ENCODE measurements at places on chromosomes 6 and 20.

DNA sequence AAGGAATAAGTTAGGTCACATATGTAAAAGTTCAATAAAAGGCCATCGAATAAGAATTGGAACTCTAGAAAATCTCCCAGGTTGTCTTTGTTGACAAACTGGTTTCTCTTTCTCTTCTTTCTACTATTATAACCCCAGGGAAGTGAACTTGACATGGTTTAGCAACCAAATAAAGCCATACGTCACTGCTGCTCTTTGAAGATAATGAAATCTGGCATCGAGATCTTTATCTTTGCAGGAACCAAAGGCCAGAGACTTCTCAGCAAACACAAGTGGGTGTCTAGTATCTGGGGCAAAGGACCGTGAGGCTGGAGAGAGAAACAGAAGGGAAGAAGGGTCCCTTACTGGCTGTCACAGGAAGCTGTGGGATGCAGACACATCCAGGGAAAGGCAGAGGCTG is 286.7 kb upstream of the CDYL start:
- DNase-seq: no peak

- DNase-seq: peak; percentile 84
Measured at GRCh38 chr20:36808317-36809257, 35.0 kb upstream of the DSN1 start.

DNA sequence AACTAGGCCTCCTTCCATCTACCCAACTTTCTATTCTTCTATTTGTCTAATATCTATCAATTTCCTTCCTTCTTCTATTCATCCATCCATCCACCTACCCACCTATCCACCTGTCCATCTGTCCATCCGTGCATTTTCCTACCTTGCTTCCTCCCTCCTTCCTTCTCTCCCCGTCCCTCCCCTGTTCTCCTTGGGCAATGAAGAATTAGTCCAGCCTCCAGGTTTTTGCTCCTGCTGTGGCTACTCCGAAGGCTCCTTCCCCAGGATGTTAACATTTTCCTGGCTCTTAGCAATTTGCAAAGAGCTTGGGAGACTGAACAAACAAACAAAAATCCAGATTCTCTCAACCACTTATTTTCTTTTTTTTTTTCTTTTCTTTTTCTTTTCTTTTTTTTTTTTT is 81.6 kb downstream of the KCNB1 start:
- DNase-seq: no peak

DNA sequence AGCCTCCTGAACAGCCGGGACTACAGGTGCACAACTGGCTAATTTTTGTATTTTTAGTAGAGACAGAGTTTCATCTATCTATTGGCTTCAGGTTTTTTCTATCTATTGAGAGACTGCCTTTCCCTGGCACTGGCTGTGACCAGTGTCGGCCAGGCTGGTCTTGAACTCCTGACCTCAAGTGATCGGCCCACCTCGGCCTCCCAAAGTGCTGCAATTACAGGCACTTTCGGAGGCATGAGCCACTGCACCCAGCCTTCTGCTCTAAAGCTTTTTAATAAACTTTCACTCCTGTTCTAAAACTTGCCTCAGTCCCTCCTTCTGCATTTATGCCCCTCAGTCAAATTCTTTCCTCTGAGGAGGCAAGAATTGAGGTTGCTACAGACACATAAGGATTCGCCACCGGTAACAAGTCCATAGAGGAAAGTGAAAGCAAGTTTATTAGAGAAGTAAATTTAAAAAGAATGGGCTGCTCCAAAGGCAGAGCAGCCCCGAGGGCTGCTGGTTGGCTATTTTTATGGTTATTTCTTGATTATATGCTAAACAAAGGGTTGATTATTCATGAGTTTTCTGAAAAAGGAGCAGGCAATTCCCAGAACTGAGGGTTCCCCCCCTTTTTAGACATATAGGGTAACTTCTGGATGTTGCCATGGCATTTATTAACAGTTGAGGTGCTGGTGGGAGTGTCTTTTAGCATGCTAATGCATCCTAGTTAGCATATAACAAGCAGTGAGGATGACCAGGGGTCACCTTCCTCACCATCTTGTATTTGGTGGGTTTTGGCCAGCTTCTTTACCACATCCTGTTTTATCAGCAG is 44.8 kb upstream of the RNGTT start:
- DNase-seq: no peak

- no peak for DNase-seq
Measured at GRCh38 chr20:21219686-21220085, 83.4 kb upstream of the XRN2 start.

- no peak for DNase-seq
Measured at GRCh38 chr20:16363506-16364319, 209.5 kb downstream of the KIF16B start.

GRCh38 chr6:2141644-2142290 is 103.6 kb downstream of the GMDS start:
- no peak for DNase-seq

- no peak for DNase-seq
Measured at GRCh38 chr6:165842281-165842936, 179.4 kb upstream of the PDE10A start.

DNA sequence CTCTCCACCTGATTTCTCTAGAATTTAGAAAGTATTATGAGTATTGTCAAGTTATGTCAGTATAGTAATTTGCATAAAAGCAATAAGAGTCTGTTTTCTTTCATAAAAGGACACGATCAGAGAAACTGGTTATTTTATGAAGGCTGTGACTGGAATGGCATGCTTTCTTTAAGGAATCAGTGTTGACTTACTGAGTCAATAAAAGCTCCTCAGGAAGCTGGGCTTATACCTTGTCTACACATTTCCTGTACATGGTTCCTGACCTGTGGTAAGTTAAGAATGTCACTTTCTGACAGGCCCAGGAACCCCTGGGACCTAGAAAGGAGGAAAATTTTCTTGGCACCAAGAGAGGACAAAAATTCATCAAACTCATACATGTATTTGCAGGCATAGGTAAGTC is 1224.0 kb upstream of the ADGRB3 start:
- no peak for DNase-seq

- DNase-seq: peak; percentile 1
Measured at GRCh38 chr6:19024737-19025136, 637.6 kb downstream of the RNF144B start.

DNA sequence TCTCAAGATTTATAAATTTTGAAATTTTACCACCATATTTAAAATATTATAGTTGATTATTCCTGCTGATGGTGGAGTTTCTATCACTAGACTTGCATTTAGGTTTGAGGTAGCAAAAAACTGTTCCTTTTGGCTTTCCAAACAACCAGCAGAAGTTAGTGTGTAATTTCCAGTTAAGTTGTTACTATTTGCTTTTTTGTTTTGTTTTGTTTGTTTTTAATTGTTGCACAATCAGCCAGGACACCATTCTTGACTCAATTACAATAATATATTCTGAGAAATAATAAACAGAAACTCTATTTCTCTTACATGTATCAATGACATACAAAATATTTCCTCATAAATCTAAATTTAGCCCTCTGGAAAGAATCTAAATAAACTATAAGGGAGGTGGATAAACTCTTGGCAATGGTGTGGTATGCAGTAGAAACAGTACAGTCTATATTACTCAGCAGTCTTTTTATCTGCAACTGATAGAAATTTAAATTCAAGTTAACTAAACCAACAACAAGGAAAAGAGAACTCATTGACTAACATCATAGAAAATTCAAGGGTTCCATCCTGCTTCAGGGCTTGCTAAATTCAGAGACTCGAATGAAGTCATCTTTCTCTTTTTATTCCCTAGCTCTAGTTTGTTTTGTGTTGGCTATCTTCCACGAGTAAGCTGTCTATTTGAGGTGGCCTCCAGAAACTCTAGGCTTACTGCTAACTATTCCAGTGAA is 19.4 kb upstream of the COL19A1 start:
- DNase-seq: no peak

DNA sequence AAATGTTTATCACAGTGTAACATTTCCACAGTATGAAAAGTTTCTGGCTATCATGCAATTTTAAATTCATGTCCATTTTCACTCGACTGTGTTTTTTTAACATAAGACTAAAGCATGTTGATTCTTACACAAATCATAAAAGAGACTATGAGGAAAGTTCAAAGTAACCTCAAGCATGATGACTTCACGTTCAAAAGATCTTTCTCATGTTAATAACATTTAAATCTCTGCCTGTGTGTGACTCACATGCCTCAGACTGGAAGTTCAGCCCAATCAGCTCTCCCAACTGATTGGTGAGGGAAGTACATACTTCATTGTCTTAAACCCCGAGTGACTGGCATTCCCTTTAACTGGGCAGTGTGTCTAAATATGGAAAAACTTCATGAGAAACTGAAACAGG is 37.4 kb downstream of the ATXN1 start:
- DNase-seq: peak; percentile 39

All from activated CD4-positive, alpha-beta T cell treated with anti-CD3 and anti-CD28 coated beads, Interleukin-2, Interleukin-6, amounts not matched to agents 100 ng/mL and 50 ng/mL, durations not matched to agents 16 hours and 8 hours (primary cell).